ENCODE measurements at places on chromosomes 6 and 20.

DNA sequence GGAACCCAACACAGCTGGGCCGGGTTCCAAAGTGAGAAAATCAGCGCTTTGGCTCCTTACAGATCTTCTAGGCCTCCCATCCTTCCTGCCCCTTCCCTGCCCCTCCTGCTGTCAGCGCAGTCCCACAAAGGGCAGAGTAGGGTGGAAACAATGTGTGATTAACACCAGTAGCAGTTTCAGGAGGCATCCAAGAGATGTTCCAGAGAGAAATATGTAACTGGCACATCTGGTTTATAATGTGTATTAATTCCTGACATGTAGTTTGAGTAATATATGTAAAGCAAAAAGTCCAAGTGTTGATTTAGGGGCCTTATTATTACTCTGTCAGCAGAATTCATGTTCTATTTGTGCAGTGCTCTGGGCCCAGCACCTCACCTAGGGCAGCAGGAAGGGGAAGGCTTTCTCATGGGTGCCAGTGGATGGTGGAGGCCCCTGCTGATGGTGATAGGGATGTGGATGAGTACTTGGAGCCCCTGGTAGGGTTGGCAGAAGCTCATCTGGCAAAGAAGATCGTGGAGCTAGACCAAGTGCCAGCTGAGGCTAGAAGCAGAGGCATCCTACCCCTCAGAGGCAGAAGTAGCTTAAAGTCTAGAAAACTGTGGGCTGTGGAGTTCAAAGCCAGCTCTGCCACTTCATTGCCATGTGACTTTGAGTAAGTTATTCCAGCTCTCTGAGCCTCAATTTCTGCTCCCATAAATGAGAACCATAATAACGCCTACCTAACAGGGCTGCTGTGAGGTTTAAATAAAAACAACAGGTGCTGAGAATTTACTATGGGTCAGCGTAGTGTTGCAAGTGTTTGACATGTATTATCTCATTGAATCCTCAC is 22.4 kb upstream of the RALY start:
- no peak for DNase-seq

GRCh38 chr6:41529049-41529448 is 17.1 kb upstream of the FOXP4 start:
- no peak for DNase-seq

- DNase-seq, result no peak
Measured at GRCh38 chr6:18243302-18243893, 20.9 kb downstream of the DEK start.

DNA sequence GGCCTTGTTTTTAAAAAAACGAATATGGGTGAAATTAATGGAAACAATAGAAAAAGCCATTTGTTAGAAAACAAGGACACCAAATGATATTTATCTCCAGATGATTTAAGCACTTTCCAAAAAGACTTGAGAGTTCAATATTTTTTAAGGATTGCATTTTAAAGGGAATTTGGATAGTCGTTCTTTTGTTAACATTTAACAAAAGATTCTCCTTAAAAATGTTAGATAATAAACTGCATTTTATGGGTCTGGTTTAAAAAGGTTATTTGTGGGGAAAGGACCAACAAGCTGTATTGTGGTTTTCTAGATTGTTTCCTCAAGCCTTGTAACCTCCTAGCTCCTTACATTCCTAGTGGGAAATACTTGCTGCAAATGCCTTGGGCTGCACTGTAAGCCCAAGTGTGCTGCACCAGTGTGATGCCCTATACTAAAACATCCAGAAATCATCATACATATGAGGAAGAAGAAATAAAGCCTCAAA is 1.5 kb upstream of the PHIP start:
- no peak for DNase-seq

DNA sequence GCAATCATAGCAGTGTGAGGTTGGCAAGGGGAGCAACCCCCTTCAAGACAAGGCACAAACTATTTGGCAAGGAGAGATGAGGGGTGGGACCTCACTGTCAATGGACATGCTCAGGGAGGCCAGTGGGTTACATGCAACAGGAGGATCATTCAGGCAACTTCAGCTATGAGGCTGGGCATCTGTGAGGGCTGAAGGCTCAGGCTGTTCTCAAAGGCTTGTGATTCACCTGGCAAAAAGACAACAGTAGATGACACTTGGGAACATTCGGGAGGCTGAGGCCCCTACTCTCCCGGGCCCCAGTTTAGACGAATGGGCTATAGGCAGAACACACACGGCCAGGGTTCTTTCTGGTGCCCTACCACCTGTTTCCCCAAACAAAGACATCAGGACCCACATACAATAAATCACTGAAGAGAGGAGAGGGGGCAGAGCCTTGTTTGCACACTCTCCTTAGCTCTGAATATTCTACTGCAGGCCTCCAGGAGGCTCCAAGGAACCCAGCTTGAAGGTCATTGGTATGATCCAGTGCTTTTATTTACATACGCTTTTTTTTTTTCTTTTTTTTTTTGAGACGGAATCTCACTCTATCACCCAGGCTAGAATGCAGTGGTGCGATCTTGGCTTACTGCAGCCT is 7.9 kb downstream of the TUBB start:
- DNase-seq, result no peak

- DNase-seq, result no peak
Measured at GRCh38 chr6:146526192-146526591, 17.4 kb upstream of the RAB32 start.

GRCh38 chr20:9015984-9016324 is 52.9 kb upstream of the PLCB4 start:
- no peak for DNase-seq

DNA sequence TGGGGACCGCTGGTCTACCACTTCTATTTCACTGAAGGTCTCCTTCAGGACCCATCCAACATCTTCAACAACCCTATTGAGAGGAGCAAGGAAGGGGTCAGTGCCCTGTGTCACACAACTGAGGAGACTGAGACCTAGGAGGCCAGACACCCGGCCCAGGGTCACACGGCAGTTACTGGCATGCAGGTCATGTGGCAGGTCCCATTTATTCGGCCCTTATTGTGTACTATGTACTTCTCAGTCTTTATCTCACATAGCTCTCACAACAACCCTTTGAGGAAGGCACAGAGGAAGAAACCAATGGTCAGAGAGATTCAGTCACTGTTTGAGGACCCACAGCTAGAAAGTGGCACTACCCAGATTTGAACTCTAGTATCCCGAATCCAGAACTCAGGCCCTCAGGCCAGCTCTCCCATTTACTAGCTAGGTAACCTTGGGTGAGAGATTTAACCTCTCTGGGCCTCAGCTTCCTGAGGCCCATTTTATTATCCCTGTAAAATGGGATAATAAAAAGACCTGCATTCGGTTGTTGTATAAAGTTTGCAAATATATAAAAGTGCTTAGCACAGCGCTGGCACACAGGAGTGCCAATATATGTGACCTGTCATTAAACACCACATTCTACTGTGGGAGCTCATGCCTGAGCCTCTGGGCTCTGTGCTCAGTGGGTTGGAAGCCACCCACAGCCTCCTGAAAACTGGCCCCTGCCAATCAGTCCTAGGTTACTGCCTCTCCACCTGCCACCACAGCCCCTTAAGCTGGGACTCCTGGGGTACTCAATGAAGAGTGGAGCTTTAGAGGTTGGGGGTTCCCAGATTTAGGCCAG is 15.8 kb downstream of the TFEB start:
- no peak for DNase-seq

DNA sequence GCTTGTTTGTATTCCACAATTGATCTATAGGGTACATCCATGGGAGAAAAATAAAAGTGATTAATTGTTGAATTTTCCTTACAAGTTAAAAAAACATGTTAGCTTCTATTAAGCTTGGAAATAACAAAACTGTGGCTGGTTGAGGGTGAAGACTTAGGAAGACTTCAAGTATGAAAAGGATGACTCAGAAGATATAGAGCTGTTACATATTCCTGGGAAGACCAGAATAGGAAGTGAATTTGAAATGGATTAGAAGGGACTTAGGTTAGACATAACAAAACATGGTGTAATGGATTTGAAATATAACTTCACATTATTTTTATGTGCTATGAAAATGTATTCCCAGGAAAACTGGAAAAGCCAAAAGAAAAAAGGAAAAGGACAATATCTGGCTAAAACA is 732.2 kb downstream of the HDGFL1 start:
- DNase-seq, result no peak

- DNase-seq, result no peak
Measured at GRCh38 chr6:37528541-37528940, 28.8 kb upstream of the CCDC167 start.
